Thymus (tissue), 14 donors: ENCODE measurements at places on chromosomes 4 and X. TPM values are rescaled to one million over a fixed set of nuclear protein-coding genes. Genes with fewer than 3 reads are reported as not detected.

DNA sequence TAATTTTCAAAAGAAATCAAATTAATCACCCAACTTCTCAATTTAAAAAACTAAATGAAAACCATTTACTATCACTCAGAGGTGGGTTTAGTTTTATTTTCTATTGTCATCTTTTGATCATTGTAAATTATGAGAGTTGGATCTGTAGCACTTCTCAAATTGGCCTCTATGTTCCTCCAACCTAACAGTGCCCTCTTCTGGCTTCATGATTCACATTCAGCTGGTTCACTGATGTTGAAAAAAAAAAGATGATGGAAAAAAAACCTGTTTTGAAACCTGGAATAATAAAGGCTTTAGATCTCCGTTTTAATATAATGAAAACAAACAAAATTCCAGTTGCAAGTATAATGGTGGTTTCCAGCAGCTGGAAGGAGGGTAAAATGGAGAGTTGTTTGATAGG lies 2.4 kb upstream of the NBDY start:
- no peak for DNase-seq

The IL9R gene
- total RNA-seq, result 6.9 TPM

The TREX2 gene
- total RNA-seq, result 0.38 TPM

The FGF5 gene
- total RNA-seq, result under 0.01 TPM

DNA sequence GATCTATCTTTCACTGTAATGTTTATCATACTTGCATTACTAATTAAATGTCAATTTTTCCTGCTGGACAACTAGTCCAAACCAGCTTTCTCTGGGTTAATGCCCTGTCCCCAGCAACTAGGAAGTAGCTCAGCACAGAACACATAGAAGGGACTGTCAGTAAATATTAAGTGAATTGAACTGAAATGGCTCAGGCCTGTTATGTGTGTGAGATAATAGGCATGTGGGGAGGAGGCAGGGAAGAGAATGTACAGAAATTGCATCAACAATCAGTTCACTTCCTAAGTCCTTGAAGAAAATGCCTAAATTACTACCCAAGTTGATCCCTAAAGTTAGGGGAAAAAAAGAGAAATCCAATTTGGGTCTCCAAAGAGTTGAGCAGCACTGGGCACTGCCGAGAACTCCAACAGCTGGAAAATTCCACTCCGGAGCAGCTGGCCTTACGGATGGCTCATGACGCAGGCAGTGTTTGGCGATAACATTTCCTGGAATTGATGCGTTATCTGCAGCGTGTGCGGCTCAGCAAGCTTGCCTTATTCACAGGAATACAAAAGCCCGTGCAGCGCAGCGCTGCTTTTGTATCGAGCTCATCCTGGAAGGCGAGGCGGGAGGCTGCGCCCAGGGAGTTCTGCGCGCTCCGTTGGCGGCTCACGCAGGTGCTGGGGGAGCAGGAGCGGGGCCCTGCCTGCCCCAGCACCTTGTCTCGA lies 297.3 kb upstream of the LCORL start:
- DNase-seq, result no peak

- no peak for DNase-seq
Measured at GRCh38 chr4:161555689-161556660, 607.8 kb downstream of the FSTL5 start.
